ENCODE measurements at places on chromosomes 3 and 15.

GRCh38 chr15:100002086-100002620 lies 268.9 kb upstream of the LYSMD4 start:
- H3K27me3 ChIP-seq = no peaks in the 10 kb centered on the region
- H3K27ac ChIP-seq = no peak overlapping the region
- H3K36me3 ChIP-seq = no peaks in the 10 kb centered on the region
- no peak for DNase-seq

- no peak for DNase-seq
- H3K27me3 ChIP-seq = no peaks in the 10 kb centered on the region
- H3K27ac ChIP-seq = no peak overlapping the region
- H3K4me1 ChIP-seq = no peaks in the 10 kb centered on the region
Measured at GRCh38 chr3:99330924-99331532, 307.4 kb upstream of the COL8A1 start.

DNA sequence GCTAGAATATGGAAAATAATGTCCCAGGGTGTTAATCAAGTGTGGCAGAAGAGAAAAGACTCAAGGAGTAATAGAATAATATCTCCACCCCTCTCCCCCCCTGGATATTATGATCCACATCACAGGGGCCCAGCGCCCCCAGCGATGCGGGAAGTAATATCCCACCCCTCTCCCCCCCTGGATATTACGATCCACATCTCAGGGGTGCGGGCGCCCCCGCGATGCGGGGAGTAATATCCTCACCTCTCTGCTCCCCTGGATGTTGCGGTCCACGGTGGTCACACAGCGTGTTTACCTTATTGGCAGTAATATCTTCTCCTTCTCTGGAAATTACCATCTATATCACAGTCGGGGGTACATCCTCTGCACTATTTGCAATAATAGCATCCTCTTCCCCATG lies 97.1 kb upstream of the OSBPL11 start:
- no peak for DNase-seq
- no peaks in the 10 kb centered on the region for H3K27me3 ChIP-seq
- H3K4me1 ChIP-seq = no peaks in the 10 kb centered on the region
- H3K27ac ChIP-seq = no peak overlapping the region
- H3K36me3 ChIP-seq = no peaks in the 10 kb centered on the region

DNA sequence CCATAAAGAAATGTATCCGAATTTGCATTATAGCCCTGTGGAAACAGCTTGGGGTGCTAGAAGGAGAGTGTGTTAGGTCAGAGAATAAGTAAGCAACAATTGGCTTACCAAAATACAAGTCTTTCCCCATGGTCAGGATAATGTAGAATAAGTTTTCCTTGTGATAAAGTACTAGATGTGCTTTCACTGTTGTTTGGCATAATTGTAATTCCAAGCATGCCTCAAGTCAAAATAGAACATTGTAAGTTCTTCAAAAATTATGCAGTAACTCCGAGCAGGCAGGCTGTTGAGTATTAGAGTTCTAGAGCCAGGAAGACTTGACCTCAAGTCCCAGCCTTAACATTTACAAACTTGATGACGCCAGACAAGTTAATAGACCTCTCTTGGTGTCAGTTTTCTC lies 242.0 kb downstream of the TUSC7 start:
- no peaks in the 10 kb centered on the region for H3K4me1 ChIP-seq
- H3K27me3 ChIP-seq = no peaks in the 10 kb centered on the region
- H3K27ac ChIP-seq = no peak overlapping the region
- no peak for DNase-seq
- H3K4me3 ChIP-seq = no peak overlapping the region
- H3K36me3 ChIP-seq = no peaks in the 10 kb centered on the region
